ENCODE measurements at places on chromosomes 6 and 20.
A peak's percentile ranks its signal among the peaks of the same experiment; 100 is the strongest.

DNA sequence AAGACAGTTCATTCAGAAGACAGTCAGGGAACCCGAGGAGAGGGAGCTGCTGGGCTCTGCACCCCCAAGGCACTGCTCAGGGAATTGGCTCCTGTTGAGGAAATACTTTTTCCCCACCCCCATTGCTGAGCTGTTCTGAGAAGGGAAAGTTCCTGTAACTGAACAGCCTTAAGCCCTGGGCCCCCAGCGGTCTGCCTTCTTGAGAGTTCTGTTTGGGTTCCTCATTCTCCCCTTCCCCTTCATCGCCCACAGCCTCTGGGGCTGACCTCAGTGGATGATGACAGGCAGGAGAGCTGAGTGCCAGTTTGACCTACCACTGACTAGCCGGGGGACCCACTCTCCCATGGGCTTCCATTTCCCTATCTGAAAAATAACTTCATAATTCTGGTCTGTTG, 10.7 kb downstream of the HCK start:
- DNase-seq: no peak

DNA sequence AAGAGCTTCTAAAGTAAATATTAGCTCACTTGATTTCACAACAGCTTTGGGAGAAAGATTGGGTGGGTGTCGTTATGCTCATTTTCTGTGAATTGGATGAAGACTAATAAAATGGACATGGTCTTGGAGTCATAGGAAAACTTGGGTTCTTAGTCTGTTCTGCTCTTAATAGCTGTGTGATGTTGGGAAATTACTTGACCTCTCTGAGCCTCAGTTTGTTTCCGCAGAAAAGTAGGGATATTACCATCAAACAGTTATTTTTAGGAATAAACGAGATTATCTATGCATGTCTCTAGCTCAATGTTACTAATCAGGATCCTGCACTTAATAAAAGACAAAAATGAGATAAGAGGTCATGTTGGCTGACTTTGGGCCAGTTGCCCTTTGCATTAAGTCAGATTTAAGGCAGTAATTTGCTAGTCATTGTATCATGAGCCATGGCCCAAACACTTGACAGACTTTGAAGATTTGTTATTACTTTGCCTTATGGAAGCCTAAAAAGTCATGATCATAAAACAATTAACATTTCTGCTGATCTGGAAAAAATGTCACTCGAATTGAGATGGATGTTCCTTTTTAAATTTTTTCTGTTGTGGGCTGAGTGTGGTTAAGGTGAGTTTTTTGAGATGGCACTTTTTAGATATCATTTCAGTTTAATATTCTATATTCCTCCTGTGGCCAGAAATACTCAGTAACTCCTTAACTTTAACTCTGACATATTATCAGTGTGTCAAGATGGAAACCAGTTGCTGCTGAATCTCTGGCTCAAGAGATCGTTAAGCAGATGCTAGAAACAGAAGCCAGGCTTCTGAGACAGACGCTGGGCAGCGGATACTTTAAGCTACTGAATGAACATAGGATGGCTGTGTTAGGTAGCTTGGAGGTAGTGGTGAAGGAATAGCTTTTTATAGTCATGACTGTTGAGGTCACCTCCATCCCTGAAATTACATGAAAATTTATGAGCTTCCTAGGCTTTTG, 291.6 kb downstream of the PHF3 start:
- no peak for DNase-seq

DNA sequence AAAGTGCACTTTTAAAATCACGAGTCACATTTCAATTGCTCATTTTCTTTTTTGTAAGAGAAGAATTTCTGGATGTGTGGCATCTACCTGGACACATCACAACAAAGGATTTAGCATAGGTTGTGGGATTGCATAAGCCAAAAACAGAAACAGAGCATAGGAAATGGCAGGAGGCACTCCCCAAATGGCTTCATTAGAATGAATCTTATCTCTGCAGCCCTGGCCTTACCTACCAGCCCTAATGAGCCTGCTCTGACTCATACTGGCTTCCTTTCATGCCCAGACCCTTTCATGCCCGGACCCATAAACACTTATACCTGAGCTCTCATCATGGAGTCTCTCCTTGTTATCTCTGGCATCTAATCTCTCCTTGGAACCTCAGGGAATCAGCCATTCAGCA, 23.9 kb upstream of the SPTLC3 start:
- no peak for DNase-seq

DNA sequence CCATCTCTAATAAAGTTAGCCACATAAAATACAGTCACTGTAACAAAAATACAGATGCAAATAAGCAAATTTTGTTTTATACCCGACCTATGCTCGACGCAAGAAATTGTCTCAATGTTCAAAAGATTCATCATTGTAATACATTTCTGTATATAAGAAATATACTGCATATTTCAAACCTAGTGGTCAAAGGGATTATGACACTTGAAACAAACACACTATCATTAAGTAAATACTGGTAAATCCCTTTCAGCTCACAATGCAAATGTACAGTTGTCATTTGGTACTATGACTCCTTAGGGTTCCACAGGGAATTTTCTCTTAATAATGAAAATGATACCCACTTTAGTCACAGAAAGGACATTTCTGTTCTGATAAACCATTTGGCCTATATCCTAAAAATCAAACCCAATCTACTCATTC, 2.2 kb downstream of the HIVEP2 start:
- peak; percentile 36 for DNase-seq

DNA sequence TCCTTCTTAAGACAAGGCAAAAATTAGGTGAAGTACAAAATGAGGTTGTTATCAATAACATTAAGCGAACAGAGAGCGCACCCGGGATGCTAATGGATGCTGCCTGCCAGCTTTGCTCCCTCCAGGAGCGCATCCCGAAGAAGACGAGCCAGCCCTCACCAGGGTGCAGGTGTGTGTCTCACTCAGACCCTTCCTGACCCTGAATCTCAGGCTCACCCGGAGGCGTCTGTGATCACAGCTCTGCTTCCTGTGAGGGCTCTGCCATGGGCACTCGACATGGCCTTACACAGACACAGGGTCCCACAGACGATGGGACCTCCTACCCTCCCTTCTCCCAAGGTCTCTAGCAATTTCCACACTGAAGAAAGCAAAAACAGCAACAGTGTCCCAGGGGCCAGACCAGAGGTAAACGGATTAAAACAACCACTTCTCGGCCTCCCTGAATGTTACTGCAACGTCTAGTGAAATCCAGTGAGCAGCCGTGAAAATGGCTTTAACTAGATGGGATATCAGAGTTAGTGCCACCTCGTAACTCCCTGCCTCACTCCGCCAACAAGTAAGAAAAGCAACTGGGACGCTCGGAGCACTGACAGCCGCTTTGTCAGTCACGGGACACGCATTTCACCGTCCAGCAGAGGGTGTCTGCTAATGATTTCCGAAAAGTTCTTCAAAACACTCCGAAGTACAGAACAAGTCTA, 11.7 kb downstream of the ZBTB46 start:
- DNase-seq: no peak

GRCh38 chr20:50026746-50027575, 44.2 kb downstream of the SNAI1 start:
- no peak for DNase-seq

DNA sequence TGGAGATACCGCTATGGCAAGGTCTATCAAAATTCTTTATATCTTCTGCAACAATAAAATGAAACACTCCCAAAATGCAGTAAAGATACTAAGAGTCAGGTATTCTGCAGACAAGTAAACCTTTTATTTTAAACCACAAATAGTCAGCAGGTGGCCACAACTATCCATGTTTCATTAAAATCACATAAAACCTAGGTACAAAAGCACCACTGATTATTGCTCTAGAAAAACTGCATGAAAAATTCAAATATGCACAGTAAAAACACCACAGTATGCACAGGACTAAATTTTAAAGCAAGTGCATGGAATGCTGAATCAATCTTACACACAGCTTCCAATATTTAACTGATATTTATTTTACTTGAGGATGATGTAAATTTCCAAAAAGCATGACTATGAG, 33.3 kb downstream of the HMGN3 start:
- no peak for DNase-seq

DNA sequence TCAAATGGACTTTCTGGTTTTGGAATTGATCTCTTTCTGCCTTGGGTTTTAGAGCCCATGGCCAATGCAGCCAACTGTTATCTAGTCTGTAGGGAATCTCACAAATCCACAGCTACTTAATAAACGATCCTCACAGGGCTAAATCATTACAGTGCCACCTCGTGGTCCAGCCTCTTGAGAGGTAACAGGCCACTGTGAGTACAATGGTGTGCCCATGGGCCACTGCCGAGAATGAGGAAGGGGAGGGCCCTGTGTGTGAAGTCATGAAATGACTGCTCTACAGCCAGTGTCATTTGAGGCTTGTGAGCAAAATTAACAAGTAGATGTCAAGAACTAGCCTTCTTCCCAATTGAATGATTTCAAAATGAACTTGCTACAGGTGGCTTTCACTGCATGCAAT, 54.3 kb upstream of the GMPR start:
- DNase-seq: no peak

- DNase-seq: peak; percentile 17
Measured at GRCh38 chr6:15399641-15400470, 154.0 kb downstream of the JARID2 start.

GRCh38 chr6:142857796-142858555, 87.0 kb downstream of the HIVEP2 start:
- DNase-seq: no peak

DNA sequence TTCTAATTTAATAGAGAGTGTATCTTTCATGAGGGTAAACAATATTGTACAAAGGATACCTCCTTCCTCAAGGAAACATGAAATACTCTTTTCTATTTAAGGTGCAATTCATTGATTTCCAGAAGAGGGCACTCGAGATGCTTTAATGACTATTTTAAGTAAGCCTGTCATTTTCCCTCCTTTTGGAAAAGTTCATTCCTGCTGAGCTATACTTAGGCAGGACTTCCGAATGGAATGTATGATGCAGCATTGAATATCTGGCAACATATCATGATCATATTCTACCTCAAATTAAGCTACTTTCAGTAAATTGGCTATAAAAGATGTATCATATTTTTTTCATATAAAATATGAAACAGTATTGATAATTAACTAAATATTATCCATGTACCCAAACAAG, 5.0 kb downstream of the DST start:
- DNase-seq: peak; percentile 41

DNA sequence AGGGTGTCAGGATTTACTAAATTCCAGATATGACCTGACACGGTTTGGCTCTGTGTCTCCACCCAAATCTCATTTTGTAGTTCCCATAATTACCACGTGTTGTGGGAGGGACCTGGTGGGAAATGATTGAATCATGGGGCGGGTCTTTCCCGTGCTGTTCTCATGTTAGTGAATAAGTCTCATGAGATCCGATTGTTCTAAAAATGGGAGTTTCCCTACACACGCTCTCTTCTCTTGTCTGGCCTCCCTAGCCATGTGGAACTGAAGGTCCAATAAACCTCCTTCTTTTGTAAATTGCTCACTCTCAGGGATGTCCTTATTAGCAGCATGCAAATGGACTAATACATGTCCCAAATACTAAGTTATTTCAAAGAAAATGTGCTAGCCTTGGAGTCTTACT, 121.1 kb downstream of the CENPW start:
- DNase-seq: no peak

GRCh38 chr6:17478223-17478907, 85.0 kb downstream of the CAP2 start:
- no peak for DNase-seq

- DNase-seq: no peak
Measured at GRCh38 chr6:88561954-88562315, 395.8 kb upstream of the CNR1 start.

DNA sequence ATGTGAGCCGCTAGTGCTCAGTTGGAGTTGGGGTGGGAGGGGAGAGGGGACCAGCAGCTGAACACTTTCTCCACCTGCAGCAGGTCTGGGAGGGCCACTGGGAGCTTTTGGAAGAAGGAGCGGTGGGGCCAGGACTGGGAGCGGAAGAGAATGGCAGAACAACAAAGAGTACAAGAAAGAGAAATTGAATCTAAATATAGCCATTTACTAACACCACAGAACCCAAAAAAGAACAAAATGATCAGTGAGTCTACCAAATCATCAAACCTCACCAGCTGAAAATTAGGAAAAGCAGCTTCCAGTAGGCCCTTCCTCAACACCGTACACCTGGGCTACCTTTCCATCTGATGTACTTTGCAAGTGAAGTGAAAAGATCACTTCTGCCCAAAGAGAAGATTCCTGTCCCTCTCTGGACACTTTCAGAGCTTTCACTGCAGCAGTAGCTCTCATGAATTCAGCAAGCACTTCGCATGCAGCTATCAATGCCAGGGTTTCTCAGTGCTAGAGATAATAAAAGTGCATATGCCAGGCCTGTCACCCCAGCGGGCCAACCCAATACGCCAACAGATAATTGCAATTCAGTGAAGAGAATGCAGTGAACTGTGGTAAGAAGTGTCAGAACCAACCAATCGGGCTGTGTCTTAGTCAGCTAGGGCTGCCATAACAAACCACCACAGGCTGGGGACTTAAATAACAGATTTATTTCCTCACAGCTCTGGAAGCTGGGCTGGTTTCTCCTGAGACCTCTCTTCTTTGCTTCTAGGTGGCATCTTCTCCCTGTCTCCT, 597 bp downstream of the LY86 start:
- no peak for DNase-seq

- no peak for DNase-seq
Measured at GRCh38 chr20:31693987-31694661, 28.5 kb downstream of the BCL2L1 start.

- no peak for DNase-seq
Measured at GRCh38 chr6:142702501-142703460, 242.2 kb downstream of the HIVEP2 start.

DNA sequence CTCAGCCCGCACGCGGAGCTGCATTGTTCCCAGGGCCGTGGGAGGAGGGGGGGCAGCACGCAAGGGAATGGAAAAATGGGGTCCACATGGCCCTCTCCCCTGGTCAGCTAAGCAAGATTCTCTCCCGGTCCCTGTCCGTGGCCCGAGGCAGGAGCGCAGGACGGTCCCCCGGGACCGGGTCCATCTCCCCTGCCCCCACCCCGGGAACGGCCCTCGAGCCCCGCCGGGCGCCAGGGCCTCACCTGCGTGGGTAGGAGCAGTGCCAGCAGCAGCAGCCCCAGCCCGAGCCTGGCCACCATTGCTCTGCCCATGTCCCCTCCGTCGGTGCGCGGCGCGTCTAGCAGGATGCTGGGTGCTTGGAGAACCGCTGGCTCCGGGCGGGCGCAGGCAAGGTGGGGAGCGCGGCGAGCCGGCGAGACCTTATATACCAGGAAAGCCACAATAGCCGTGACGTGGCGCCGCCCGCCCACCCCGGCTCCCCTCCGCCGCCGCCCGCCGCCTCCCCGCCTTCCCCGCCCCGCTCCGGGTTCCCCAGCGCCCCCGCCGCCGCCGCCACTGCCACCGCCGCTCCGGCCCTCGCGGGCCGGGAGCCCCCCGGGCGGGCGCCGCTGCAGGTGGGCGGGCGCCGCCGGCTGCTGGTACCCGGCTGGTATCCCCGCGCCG, at the start of gene CD24:
Gene CD24, minus strand, starts transcription at position 394 of the 663 bp plus-strand sequence. Its CDS starts 83 bp downstream, at position 311.
- peak; percentile 76 for DNase-seq

DNA sequence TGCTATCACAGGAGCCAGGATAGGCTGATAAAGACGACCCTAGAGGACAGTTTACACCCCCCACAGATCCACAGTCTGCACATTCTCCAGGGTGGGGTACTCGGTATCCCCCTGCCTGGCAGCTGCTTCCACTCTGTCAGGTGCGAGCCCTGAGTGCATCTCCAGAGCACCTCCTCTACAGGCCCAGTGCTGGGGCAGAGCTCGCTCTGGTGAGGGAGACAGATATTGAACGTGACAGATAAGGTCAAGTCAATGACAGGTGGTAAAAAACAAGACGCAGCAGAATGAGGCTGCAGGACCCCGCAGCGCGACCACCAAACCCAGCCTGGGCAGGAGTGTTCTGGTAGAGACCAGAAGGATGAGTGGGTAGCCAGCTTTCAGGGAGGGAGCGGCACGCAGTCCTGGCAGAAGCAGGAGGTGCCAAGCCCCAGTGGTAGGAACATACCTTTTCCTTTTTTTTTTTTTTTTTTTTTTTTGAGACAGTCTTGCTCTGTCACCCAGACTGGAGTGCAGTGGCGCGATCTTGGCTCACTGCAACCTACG, 12.4 kb upstream of the MYL9 start:
- no peak for DNase-seq
